ENCODE measurements at places on chromosomes 2 and 18. TPM values are rescaled to one million over a fixed set of nuclear protein-coding genes. Genes with fewer than 3 reads are reported as not detected.

DNA sequence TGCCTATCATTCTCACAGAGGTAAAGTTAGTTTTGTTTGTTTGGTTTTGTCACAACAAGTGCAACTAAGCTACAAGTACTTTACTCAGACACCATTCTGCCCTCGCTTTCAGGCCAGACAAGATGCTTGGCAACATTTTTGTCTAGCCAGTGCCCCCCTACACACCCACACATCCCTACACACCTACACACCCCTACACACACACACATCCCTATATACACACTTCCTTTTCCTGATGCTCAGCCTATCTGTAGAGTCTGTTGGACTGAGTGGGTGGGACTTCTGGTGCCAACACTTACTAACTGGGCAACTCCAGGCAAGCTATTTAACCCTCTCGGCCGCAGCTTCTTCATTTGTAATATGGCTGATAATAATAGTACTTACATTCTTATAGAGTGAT is 161.4 kb downstream of the ALK start:
- DNase-seq, result no peak

- no peak for DNase-seq
Measured at GRCh38 chr2:9332136-9332852, 91.0 kb downstream of the ITGB1BP1 start.

DNA sequence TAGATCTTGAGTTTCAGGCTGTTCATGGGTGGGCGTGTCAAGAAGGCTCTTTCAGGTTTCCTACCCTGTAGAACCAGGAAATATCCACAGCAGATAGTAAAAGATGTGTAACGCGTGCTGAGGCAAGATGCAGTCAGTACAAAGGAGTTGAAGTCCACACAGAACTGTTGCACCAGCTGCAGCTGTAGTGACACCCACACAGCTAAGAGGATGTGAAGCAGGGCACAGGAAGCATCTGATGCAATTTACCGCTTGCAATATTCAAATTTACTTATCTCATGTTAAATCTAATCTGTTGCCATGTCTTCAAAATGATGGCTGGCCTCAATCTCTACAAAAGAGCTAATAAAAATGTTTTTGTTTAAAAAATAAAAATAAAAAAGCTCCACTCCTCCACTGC is 132.8 kb downstream of the ARHGAP15 start:
- no peak for DNase-seq

- DNase-seq, result no peak
Measured at GRCh38 chr2:48531141-48531648, 1.2 kb downstream of the STON1 start.

DNA sequence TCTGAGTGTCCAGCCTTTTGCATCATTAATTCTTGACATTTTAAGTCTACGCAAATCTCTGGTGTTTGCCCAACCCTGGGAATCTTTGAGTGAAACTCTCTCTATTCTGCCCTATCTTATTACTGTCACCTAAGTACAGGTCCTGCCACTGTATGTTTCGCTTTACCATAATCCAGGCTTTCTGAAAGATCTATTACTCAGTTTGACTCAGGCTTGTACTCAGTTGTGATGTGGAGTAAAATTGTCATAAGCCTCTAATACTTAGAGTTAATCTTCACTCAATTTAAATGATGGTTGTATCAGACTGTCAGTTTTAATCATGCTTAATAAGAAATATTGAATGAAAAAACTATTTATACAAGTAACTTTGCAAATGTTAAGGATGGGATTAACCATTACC is 30.3 kb upstream of the RAPGEF4 start:
- DNase-seq, result no peak

DNA sequence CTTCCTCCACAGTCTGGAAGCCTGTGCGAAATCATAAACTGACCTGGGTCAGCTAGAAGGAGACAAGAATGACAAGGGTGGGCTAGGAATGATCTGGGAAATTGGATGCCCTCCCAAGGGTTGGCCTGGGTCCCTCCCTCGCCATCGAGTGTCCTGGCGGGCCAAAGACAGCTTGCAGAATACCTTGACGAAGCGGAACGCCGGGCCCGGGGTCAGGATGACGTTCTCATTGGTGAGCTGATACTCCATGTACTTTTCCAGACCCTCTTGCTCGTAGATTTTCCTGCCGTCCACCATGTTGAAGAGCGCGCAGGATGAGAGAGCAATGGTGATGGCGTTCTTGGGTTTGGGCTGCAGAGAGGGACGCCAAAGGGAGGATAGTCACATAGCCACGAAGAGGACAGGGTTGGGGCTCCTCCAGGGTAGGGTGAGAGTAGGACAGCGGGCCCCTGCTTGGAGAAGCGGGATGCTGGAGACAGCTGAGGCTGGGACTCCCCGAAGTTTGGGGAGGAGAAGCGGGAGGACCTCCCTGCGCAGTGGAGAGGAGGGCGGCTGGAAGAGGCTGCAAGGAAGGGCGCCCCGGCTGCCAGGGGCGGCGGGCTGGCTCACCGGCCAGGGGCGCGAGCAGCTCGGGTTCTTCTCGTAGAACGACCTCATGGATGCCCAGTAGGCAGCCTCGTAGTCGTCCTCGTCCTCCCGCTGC is 5.3 kb downstream of the NT5C1B start:
- no peak for DNase-seq

DNA sequence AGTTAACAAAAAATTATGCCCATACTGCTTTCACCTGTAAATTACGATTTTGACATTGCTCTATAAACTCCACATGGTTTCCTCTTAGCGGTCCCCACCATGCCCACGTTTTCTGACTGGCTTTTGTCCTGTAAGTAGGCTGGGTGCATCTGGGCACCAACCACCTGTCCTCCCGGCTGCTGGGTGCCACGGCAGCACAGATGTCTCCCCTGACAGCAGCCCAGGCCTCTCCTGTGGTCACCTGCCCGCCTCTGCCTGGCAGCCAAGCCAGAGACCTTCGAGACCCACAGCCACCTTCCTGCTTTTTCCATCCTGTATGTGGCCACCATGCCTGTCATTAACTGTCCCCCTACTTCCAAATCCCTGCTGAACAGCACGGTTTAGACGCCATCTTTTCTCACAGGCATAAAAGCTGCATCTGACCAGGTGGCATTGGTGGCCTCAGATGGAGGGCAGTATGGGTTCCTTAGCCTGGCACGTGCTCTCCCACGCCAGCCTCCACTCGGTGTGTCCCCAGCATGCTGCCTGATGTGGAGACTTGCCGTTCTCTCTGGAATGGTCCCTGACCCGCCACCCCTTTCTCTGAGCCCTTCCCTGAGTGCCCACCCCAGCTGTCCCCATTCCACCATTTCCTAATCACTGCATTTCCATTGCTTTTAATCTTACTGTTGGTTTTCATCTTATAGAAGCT is 18.9 kb downstream of the SNORC start:
- no peak for DNase-seq

- no peak for DNase-seq
Measured at GRCh38 chr18:45650321-45650720, 35.0 kb downstream of the SLC14A2 start.

DNA sequence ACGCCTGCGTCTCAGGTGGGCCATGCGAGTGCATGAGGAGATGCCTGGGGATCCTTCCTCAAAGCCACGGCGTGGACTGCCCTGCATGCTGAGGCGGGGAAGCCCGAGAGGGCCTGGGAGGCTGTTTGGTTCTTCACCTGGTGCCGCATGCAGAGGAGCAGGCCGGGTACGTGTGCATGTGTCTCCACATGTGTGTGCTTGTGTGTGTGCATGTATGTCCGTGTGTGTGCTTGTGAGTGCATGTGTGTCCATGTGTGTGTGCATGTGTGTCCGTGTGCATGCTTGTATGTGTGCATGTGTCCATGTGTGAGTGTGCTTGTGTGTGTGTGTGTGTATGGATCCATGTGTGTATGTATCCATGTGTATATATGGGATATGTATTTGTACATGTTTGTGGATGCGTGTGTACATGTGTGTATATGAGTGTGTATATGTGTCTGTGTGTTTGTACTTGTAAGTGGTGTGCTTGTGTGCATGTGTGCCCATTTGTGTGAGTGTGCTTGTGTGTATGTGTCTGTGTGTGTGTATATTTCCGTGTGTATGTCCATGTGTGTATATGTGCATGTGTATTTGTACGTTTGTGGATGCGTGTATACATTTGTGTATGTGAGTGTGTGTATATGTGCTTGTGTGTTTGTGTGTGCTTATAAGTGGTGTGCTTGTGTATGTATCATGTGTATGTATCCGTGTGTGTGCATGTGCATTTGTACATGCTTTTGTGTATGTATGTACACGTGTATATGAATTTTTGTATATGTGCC is 79.0 kb downstream of the PTGR3 start:
- DNase-seq, result no peak

- DNase-seq, result no peak
Measured at GRCh38 chr2:138548796-138549195, 47.2 kb downstream of the SPOPL start.

GRCh38 chr2:4135765-4136164 is 432.4 kb downstream of the DCDC2C start:
- DNase-seq, result no peak

GRCh38 chr18:3688690-3689089 is 238.7 kb downstream of the TGIF1 start:
- DNase-seq, result peak; percentile 55

- peak; percentile 87 for DNase-seq
Measured at GRCh38 chr2:160492401-160493226, 993 bp downstream of the RBMS1 start.

GRCh38 chr2:146576339-146577111 is 1268.3 kb upstream of the ACVR2A start:
- DNase-seq, result no peak

GRCh38 chr2:199460101-199460671 is 2.4 kb upstream of the SATB2 start:
- no peak for DNase-seq

ANKRD29 gene
- total RNA-seq, result 7.8 TPM

CCDC150 gene
- 20.2 TPM for total RNA-seq

PRKAG3 gene
- total RNA-seq, result not detected
